ENCODE measurements at places on chromosomes 7 and 10.

DNA sequence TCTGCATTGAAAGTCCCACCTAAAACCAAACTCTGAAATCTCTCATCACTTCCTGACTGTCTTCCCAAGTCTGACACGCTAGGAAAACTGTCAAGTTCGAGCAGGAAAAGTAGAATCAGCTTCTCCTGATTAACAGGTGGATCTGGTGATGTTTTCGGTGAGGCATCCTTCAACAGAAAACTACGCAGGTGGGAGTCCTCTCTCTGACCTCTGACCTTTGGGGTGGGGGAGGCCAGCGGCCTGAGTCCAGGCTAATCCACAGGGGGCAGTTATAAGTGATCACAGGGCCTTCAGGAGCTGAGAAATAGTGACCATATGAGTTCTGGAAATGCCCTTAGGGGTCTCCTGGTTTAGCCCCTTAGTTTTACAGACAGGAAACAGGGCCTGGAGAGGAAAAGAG, 13.4 kb upstream of the NPFFR1 start:
- H3K4me3 ChIP-seq: no peak overlapping the region
- no peaks in the 10 kb centered on the region for H3K36me3 ChIP-seq

DNA sequence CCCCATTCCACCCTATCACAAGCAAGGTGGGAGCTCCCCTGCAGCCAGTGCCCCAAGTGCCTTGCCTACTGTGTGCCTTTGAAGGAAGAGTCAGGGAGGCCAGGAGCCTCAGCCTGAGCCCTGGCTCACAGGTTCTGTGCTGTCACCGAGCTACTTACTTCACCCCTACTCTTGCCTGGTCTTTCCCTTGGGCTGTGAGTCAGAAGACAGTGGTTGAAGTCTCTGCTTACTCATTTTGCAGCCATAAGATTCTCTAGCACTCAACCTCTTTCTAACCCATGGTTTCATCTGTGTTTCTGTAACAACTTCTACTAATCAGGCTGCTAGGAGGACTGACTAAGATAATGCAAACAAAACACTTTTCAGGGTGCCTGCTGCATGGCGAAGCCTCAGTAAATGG, 114.5 kb downstream of the PLCE1 start:
- H3K27me3 ChIP-seq: peaks cover 4% of the 10 kb centered on the region
- no peak overlapping the region for H3K4me3 ChIP-seq
- no peaks in the 10 kb centered on the region for H3K36me3 ChIP-seq

DNA sequence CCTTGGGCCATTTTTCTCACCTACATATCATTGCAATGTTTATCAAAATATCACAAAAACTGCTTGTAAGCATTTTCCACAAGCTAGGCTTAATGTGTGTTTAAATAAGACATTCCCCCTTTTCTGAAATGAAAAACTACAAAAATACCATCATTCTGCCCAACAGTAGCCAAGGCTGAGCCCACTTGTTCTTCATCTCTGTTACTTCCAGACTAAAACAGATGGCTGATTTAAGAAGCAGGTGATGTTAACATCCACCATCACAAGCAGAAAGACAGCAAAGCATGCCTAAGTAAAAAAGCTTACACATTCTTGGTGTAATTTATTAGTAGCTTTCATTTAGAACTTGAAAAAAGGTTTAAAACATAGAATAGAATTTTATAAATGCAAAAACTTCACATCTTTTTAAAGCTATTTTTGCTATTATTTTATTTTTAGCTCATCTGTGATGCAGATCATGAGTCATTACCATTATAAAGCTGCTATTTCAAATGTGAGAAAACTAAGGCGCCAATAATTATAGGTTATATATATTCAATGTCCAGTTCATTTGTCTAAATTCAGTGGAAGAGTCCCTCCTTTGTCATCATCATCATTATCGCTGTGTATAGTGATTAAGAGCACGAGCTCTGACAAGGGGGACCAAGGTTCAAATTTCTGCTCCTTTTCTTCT, 109.4 kb downstream of the RELN start:
- DNase-seq: no peak
- H3K4me3 ChIP-seq: no peak overlapping the region
- no peaks in the 10 kb centered on the region for H3K36me3 ChIP-seq
- no peak overlapping the region for H3K27ac ChIP-seq
- H3K4me1 ChIP-seq: no peaks in the 10 kb centered on the region

GRCh38 chr7:94374721-94375566, 19.8 kb upstream of the COL1A2 start:
- peaks cover 1% of the 10 kb centered on the region for H3K4me1 ChIP-seq
- H3K4me3 ChIP-seq: no peak overlapping the region
- H3K27ac ChIP-seq: no peak overlapping the region
- peaks cover 2% of the 10 kb centered on the region for H3K27me3 ChIP-seq
- H3K36me3 ChIP-seq: no peaks in the 10 kb centered on the region
- DNase-seq: no peak

- H3K27ac ChIP-seq: no peak overlapping the region
- H3K4me3 ChIP-seq: no peak overlapping the region
- no peaks in the 10 kb centered on the region for H3K4me1 ChIP-seq
- no peaks in the 10 kb centered on the region for H3K27me3 ChIP-seq
- H3K36me3 ChIP-seq: no peaks in the 10 kb centered on the region
- DNase-seq: no peak
These were observed 72.9 kb upstream of the TNS3 start for GRCh38 chr7:47654672-47655298.

GRCh38 chr7:47601119-47601880, 19.4 kb upstream of the TNS3 start:
- H3K27ac ChIP-seq: no peak overlapping the region
- H3K4me1 ChIP-seq: no peaks in the 10 kb centered on the region
- no peaks in the 10 kb centered on the region for H3K27me3 ChIP-seq
- no peak overlapping the region for H3K4me3 ChIP-seq
- no peak for DNase-seq

GRCh38 chr10:94133239-94133638, 139.5 kb downstream of the PLCE1 start:
- H3K4me1 ChIP-seq: no peaks in the 10 kb centered on the region
- DNase-seq: no peak
- H3K27ac ChIP-seq: no peak overlapping the region
- no peaks in the 10 kb centered on the region for H3K36me3 ChIP-seq
- H3K4me3 ChIP-seq: no peak overlapping the region

GRCh38 chr10:47402641-47403301, 18.7 kb upstream of the ZNF488 start:
- H3K4me3 ChIP-seq: no peak overlapping the region
- peaks cover 2% of the 10 kb centered on the region for H3K36me3 ChIP-seq
- H3K27ac ChIP-seq: no peak overlapping the region
- peaks cover 4% of the 10 kb centered on the region for H3K4me1 ChIP-seq

GRCh38 chr7:47254081-47254977, 327.6 kb downstream of the TNS3 start:
- no peak overlapping the region for H3K27ac ChIP-seq
- peaks cover 19% of the 10 kb centered on the region for H3K27me3 ChIP-seq
- H3K4me1 ChIP-seq: peaks cover 3% of the 10 kb centered on the region
- DNase-seq: peak; percentile 56
- H3K36me3 ChIP-seq: no peaks in the 10 kb centered on the region
- H3K4me3 ChIP-seq: peak overlapping the region; percentile 71

GRCh38 chr7:130894146-130894908, 160.3 kb upstream of the KLF14 start:
- H3K36me3 ChIP-seq: peaks cover 67% of the 10 kb centered on the region
- no peak for DNase-seq
- H3K4me1 ChIP-seq: peaks cover 57% of the 10 kb centered on the region
- no peaks in the 10 kb centered on the region for H3K27me3 ChIP-seq

- no peak overlapping the region for H3K4me3 ChIP-seq
- H3K27ac ChIP-seq: no peak overlapping the region
- no peaks in the 10 kb centered on the region for H3K27me3 ChIP-seq
- H3K4me1 ChIP-seq: no peaks in the 10 kb centered on the region
- no peak for DNase-seq
- no peaks in the 10 kb centered on the region for H3K36me3 ChIP-seq
These were observed 61.6 kb downstream of the TCERG1L start for GRCh38 chr10:131249955-131250344.

GRCh38 chr7:28685644-28686417, 272.3 kb downstream of the TRIL start:
- no peaks in the 10 kb centered on the region for H3K27me3 ChIP-seq
- H3K4me3 ChIP-seq: no peak overlapping the region
- DNase-seq: no peak
- H3K27ac ChIP-seq: no peak overlapping the region
- no peaks in the 10 kb centered on the region for H3K36me3 ChIP-seq
- H3K4me1 ChIP-seq: no peaks in the 10 kb centered on the region

GRCh38 chr10:21808550-21808949, 195.0 kb downstream of the DNAJC1 start:
- H3K4me1 ChIP-seq: no peaks in the 10 kb centered on the region
- no peak for DNase-seq
- H3K36me3 ChIP-seq: no peaks in the 10 kb centered on the region
- no peak overlapping the region for H3K4me3 ChIP-seq

GRCh38 chr7:11607686-11608085, 224.3 kb downstream of the THSD7A start:
- no peaks in the 10 kb centered on the region for H3K36me3 ChIP-seq
- no peaks in the 10 kb centered on the region for H3K27me3 ChIP-seq
- no peaks in the 10 kb centered on the region for H3K4me1 ChIP-seq
- H3K27ac ChIP-seq: no peak overlapping the region

- H3K36me3 ChIP-seq: no peaks in the 10 kb centered on the region
- no peak for DNase-seq
- H3K4me1 ChIP-seq: peaks cover 2% of the 10 kb centered on the region
- no peak overlapping the region for H3K4me3 ChIP-seq
These were observed 85.4 kb downstream of the FOXL3 start for GRCh38 chr7:375321-375831.

- H3K4me1 ChIP-seq: no peaks in the 10 kb centered on the region
- H3K4me3 ChIP-seq: no peak overlapping the region
These were observed 1076.7 kb upstream of the SORCS1 start for GRCh38 chr10:108241166-108241565.

GRCh38 chr10:72485701-72486100, 131.0 kb upstream of the DNAJB12 start:
- no peaks in the 10 kb centered on the region for H3K36me3 ChIP-seq
- H3K4me1 ChIP-seq: no peaks in the 10 kb centered on the region
- DNase-seq: no peak
- H3K27me3 ChIP-seq: no peaks in the 10 kb centered on the region
- H3K27ac ChIP-seq: no peak overlapping the region
- H3K4me3 ChIP-seq: no peak overlapping the region

DNA sequence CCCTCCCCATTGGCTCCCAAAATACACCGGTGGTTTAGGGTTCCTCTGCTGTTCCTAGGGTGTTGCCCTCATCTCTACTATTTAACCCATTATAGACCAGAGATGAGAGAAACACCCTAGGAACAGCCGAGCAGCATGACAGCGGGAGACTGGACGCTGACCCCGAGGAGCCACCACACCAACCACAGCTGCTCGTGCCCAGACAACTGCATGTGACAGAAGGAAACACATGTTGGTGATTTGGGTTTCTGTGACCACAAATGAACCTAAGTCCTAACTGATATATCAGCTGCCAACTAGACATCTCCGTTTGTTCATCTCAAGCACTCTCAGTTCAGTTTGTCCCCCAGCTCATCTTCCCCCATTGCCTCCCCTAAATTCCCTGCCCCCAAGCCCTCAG, 13.4 kb downstream of the CFAP43 start:
- H3K4me3 ChIP-seq: no peak overlapping the region
- H3K4me1 ChIP-seq: peaks cover 4% of the 10 kb centered on the region
- H3K27me3 ChIP-seq: peaks cover 26% of the 10 kb centered on the region
- no peaks in the 10 kb centered on the region for H3K36me3 ChIP-seq
- H3K27ac ChIP-seq: no peak overlapping the region

- H3K27me3 ChIP-seq: no peaks in the 10 kb centered on the region
- H3K4me3 ChIP-seq: no peak overlapping the region
- no peak for DNase-seq
- H3K27ac ChIP-seq: no peak overlapping the region
- no peaks in the 10 kb centered on the region for H3K36me3 ChIP-seq
These were observed 94.2 kb upstream of the ABCB5 start for GRCh38 chr7:20521243-20521642.

DNA sequence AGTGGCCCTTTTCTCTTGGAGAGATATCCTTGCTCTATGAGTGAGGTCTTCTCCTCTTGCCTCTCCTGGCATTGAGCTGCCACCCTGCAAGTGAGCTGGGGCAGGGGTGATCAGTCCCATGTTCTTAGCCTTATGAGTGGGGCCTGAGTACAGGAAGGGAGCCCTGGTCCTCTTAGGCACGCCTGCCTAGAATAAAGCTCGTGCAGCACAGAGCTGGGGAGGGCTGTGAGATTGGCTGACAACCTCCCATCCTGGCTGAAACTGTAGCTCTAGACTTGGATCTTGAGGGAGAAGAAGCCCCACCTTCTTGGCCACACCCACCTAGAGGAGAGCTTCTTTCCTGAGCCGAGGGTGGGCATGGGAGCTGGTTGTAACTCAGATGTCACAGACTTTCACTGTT, 305.0 kb upstream of the ZNF32 start:
- DNase-seq: no peak
- peaks cover 12% of the 10 kb centered on the region for H3K27me3 ChIP-seq
- H3K4me1 ChIP-seq: no peaks in the 10 kb centered on the region
- H3K27ac ChIP-seq: no peak overlapping the region

DNA sequence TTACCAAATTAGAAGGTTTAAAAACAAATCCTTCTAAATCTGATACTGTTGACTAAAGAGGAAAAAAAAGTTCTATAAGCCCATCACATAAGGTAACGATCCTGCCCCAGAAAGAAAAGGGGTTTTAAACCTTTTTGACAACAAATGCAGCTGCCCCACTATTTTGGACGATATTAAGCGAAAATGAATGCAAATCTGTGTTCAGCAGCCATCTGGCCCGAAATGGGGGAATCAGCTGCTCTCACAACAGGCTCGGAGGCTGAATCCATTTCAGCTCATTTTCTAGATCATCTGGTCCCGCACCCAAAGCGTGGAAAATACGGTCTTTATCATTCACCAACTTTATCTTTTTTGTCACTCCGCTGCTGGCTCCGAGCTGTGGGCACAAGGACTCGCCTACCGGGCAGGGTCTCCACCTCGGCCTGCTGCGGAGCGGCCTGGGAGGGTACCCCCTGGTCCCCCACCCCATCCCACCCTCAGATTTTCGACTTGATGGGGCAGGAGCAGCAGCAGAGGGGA, 2.4 kb upstream of the EBF3 start:
- peaks cover 1% of the 10 kb centered on the region for H3K36me3 ChIP-seq
- H3K4me1 ChIP-seq: peaks cover 10% of the 10 kb centered on the region
- no peak overlapping the region for H3K27ac ChIP-seq
- no peak overlapping the region for H3K4me3 ChIP-seq

DNA sequence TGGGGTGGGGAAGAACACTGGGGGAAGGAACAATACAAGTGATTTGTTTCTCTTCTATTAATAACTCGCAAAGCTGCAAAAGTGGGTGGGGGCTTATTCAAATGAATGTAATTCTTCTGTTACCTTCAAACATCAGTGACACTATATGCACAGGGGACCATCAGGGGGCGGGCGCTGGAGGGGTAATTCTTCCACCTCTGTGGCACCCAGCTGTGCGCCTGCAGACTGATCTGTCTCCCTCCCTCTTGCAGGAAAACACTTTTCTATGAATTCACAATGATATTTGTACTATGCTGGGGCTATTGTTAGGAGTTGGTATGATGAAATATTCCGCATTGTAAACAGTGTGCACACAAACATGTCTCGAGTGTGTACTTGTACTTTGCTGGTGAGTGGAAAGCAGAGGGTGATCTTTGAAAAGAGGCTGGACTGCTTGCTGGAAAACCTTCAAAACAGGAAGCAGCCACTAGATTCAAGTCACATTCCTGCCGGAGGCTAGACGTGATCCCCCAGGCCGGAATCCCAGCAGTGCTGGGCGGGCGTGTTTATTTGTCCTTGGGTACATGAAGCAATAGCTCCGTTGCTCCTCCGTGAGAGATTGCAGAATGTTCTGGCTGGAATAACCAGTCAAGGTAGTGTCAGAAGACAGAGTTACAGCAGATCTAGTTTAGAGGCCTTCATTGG, 15.8 kb upstream of the BNIP3 start:
- no peaks in the 10 kb centered on the region for H3K36me3 ChIP-seq
- no peak overlapping the region for H3K4me3 ChIP-seq
- no peak for DNase-seq
- H3K27me3 ChIP-seq: peaks cover 6% of the 10 kb centered on the region
